ENCODE measurements at places on chromosomes 1 and 21.

DNA sequence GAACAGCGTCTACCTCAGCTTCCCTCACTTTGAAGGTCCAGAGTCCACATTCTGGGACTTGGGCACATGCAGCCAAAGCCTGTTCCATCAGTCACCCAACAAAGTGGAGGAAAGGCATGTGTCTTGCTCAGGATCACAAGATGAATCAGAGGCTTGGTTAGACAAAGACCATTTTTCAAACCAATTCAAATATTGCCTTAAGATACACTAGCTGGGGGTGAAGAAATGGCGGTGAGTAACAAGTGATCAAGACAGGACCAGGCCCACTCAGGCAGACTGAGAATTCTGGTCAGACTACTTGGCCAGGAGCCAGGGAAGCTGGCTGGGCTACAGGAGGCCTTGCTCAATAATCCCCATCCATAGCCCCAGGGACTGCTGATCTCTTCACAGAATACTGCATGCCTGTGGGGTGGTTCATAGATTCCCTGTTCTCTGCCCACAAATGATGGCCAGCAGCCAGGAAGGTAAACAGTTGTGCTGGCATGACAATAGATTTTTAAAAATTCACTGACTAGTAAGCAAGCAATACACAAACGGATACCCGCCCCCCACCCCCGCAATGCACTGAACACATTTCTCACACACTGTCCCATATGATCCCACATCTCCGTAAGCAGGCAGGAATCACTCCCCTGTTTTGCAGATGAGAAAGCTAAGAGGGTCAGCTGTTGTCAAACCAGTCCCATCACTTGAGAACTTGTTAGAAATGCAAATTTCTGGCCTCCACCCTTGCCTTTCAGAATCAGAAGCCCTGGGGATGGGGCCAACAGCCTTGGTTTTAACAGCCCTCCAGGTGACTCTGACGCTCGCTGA, 27.2 kb downstream of the ERI3 start:
- DNase-seq: peak; percentile 92

- no peak for DNase-seq
Observed at GRCh38 chr1:213767683-213768082, 220.1 kb upstream of the PROX1 start.

DNA sequence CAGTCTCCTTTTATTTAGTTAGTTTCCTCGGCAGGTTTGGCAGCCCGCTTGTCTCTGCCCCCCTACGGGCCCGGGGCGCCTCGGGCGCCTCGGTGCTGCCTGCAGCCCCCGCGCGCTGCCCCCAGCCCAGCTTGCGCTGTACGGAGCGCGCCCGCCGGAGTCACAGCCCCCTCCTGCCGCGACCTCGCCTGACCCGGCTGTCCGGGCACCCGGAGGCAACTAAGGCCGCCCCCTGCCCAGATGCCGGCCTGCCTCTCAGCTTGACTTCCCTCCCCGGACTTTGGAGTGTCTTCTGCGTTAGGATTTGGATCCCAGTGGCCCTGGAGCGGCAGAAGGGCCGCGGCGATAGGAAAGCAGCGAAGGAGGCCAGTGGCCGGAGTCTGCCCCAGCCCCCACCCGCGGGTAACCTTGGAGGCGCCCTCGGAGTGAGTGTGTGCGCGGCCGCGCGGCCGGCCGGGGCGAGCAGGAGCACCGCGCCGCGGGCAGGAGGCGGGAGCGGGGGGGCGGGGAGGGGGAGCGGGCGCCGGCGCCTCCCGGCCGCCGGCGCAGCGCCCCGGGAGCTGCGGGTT, 7.6 kb downstream of the CDKN2C start:
- DNase-seq: no peak

DNA sequence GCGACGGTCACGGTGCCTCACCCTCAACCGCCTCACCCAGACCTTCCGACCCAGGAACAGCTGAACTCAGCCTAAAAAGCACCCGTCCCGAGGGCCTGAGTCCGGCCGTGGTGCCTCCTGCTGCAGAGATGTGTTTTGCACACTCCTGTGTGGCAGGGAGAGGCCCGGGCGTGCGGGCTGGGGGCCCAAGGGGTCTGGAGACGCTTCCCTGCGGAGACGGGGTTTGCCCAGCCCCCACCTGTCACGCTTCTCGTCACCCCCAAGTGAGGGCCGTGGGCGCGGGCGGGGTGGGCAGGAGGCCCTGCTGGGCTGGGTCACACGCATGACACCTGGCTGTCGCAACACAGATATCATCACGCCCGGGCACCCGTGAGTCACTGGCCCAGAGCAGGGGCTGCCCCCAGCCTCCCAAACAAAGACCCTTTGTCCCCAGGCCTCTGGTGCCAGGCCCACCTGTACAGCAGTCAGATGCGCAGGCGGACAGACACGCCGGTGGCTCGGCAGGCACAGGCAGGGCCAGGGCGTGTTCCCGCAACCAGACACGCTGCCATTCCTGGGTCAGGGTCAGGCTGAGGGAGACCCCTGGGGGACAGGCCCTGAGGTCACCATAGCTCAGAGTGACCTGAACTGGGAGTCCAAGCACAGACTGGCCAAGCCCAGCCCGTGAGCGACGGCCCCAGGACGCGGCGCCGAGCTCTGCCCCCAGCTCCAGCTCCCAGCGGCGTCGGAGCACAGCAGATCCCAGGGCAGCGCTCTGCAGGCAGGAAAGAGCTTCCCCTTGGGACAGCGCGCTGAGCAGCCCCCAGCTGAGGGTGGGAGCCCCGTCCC, 6.1 kb downstream of the B3GALT6 start:
- DNase-seq: no peak

DNA sequence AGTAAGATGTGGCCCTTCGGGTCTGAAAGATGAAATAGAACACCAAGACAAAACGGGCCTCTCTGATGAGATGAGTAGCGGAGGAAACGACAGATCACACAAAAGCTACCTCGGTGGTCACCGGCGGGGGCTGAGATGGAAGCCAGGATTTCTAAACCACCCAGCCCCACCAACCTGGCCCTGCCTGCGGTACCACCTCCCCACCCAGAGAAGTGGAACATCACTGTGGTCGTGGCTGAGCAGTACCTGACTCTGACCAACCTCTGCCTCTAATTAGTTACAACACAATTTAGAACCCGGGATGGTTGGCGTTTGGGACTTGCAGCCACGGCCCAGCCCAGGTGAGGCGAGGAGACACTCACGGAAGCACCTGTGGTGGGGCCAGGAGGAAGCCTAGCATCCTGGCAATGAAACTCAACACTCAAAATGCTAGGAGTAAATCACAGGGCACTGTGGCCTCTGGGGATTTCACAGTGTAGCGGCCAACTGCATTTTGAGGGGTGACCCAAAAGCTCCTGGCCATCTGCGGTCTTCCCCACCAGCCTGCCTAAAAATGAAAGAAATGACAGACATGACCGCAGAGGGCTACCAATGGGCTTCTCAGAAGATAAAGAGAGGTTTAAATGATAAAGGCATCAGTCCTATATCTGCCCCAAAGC, 73.4 kb downstream of the ITPKB start:
- DNase-seq: no peak

- no peak for DNase-seq
Observed at GRCh38 chr1:20158358-20159070, 19.4 kb downstream of the PLA2G2F start.

- DNase-seq: no peak
Observed at GRCh38 chr1:218659911-218660677, 315.0 kb downstream of the TGFB2 start.

- DNase-seq: no peak
Observed at GRCh38 chr1:181493166-181493565, 9.8 kb downstream of the CACNA1E start.

DNA sequence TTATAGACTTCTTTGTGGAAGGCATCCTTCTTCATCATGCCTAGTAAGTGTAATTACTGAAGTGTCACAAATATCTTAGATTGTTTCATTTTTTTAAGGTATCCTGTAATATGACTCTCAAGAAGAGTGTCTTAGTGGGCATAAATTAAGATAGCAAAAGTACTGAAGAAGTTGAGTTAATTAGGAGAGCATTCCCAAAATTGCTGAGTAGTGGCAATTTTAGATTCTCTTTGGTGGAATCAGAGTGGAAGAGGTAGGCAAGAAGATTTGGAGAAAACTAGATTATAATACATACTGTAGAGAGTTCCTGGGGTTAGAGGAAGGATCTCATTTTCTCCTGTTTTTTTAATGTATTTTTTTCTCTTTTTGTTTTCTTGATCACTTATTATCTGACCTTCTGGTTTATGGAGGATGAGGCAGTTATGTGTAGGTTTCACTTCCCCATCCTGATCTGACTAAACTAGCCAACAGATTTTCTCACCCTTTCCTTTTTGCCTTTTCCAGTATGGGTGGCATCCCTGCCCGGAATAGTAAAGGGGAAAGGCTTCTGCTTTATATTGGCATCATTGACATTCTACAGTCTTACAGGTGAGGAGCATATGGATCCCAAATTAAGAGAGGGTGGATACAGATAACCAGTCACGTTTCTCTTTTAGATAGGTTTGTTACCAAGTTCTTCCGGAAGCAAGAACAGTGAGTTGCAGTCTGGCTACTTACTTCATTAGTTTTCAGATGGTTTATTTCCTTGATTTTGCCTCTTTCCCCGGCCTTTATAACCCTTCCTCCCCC, 16.7 kb upstream of the PSMD4 start:
- no peak for DNase-seq

DNA sequence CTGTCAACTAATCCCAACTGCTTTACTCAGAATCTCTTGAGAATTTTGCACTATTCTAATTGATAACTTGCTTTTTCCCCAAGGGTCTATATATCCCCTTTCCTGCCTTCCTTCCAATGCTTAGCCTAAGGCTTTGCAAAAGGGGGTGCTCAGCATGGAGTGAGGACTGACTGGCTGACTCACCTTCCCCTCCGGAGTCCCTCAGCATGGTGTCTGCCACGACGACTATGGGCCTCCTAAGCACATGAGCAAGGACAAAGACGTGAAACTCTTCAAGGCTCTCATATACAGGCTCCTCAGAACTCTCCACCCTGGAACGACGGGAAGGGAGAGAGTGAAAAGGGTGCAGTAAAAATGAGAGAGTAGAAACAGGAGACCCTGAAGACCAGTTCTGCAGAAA, 13.2 kb upstream of the MTMR11 start:
- DNase-seq: no peak

DNA sequence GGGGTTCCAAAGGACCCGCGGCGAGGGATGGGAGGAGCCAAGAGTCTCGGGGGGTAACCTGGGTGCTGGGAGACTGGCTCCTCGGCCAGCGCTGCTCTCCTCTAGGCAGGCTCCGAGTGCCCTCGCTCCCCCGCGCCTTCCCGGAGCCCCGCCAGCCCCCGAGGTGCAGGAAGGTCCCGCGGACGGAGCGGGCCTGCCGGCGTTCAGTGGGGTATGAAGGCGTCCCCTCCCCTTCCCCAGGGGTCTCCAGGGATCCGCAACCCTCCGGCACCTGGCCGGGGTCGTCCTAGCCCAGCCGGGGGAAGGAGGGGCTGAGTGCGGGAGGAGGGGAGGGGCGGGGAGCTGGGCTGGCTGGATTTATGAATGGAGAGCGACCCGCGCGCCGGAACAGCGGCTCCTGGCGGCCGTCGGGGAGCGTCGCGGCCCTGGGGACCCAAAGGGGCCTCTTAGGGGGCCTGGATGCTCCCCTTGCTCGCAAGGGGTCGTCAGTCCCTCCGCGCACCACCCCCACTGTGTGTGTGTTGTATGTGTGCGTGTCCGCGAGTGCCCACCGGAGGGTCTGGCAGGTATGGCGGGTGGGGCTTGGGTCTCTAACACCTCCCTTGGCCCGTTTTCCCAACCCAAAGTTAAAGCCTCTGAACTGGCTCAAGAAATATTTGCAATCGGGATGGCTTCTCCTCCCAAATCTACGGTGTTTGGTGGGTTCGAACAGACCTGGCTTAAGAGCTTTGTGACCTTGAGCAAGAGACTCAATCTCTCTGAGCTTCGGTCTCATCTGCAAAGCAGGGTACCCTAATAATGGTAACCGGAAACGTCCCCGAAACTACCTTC, 642 bp downstream of the HCRTR1 start:
- DNase-seq: no peak
